ENCODE measurements at places on chromosomes 3 and 15.

DNA sequence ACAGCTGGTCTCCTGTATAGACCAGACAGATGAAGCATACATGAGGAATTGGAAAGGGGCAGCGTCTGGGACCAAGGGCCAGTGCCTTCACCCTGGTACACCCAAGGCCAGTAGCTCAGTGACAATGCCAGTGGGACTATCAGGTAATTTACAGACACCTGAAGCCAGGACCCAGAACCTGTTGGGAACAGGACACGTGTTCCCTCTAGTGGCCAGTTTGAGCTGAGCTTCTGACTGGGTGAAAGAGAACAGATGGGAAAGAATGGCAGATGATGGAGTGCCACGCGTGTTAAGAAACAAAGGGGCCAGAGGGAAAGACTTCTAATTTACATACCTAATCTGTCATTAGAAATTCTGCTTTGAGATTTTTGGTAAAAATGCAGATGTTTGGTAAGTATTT, 5.1 kb upstream of the SLC25A38 start:
- peak; percentile 18 for DNase-seq

GRCh38 chr3:31048143-31048542, 153.7 kb upstream of the GADL1 start:
- no peak for DNase-seq

- DNase-seq, result peak; percentile 25
Observed at GRCh38 chr3:46546896-46547440, 19.1 kb downstream of the LRRC2 start.

DNA sequence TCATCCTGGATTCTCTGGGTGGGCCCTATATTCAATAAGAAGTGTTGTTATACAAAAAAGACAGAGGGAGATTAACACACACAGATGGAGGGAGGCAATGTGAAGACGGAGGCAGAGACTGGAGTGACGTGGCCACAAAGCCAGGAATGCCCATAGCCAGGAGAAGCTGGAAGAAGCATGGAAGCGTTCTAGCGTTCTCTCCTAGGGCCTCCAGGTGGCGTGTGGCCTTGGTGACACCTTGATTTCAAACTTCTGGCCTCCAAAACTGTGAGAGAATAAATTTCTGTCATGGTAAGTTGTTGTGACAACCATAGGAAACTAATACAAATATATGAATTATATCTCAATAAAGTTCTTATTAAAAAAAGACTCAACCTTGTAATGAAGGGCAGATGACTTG, 21.3 kb downstream of the THBS1 start:
- DNase-seq, result no peak

GRCh38 chr3:185656321-185656840, 70.3 kb downstream of the SENP2 start:
- peak; percentile 99 for DNase-seq
